NCI-H2029 (cell line): ENCODE measurements at places on chromosomes 6 and 20.

- DNase-seq = no peak
Observed at GRCh38 chr6:52580905-52581304, 4.0 kb upstream of the TRAM2 start.

DNA sequence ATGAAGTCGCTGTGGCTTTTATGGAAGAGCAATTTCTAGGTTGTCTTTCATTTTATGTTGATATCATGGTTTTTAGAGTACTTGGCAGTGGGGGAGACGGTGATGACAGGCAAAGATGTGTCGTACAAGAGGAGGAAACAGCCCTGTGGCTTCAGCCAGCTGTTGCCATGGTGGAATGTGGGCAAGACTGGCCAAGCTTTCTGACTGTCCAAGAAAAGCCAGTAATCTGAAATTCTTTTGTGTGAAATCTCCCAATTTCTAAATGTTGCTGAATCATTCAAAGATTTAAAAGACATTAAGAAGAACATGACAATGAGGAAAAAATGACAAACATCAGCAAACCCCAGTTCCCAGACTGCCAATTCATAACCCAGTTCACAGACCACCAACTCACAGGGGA lies 23.1 kb downstream of the PFDN4 start:
- DNase-seq = no peak

DNA sequence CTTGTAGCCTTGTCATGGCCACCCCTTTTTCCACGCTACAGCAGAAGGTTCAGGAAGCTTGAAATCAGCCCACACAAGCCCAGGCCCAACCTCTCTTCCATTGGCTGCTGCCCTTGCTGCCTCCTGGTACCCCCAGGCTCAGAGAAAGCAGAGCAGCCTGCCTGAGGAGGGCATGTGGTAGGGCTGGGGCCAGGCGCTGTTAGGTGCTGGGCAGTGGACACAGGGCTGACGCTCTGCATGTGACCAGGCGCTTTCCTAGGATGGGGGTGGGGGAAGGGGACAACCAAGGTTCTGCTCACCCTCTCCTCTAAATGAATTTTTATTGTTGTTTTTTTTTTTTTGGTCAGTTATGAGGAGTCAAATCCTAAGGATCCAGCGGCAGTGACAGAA lies 36.3 kb upstream of the ID1 start:
- DNase-seq = no peak

DNA sequence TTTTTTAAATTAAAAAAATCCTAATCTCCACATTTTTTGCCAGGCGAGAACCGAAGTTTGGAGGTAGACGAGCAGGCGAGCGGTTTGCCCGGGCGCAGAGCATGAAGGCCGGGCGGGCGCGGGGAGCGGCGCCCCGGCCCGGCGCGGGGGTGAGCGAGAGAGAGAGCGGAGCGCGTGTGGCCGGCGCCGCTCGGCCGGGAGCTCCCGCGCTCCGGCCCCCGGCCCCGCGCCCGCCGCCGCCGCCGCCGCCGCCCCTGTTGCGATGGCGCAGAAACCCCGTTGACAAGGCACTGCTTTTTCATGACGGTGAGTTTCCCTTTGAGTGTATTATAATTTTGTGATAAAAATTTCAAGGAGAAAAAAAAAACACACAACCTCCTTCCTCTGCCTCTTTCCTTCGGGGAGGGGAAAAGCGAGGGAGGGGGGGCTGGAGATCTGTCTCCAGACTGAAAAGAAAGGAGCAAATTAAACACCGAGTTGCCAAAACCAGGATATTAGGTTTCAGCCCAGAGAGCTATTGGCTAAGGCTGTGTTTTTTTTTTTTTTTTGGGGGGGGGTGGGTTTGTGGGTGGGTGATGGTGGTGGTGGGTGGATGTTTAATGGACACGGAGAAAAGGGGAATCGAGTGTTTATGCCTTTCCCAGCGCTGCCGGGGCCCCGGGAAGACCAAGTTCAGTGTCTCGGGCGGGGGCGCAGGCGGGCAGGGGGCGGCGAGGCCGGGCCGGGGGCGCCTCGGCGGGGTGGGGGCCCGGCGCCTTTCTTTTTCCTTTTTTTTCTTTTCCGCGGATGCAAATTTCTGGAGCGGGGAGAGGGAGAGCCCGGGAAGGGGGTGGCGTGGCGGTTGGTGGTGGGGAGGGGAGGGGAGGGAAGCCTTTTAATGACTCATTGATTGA lies at the start of gene BICRAL:
BICRAL (plus strand) TSS at position 257 of the 893 bp plus-strand sequence. CDS start 39,971 bp downstream, outside the sequence.
- peak; percentile 78 for DNase-seq

DNA sequence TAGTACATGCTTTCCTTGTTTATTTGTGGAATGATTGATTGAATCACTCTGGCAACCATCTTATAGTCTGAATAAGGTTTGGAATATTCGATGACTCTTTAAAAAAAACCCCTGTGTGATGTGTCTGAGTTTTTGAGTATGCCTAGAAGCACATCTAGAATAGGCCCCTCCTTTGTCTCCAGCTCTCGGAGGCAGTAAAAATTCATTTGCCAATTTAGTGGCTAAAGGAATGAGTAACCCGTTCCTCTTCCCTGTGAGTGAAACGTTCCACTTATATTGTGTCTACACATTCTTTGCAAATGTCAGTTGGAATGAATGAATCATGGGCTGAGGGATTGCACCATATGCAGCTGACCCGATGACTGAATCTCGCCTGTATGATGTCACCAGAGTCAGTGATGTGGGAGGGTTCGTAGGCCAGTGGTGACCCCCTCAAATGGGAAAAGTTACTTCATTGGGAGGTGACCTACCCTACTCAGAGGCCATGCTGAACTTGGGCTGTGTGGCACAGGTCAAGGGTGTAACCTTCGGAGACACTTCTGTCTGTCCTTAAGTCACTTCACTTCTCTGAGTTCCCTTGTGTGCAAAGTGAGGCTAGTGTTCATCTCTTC lies 21.6 kb downstream of the MOCS3 start:
- no peak for DNase-seq

- no peak for DNase-seq
Observed at GRCh38 chr20:4220756-4221155, 205.4 kb upstream of the RNF24 start.

DNA sequence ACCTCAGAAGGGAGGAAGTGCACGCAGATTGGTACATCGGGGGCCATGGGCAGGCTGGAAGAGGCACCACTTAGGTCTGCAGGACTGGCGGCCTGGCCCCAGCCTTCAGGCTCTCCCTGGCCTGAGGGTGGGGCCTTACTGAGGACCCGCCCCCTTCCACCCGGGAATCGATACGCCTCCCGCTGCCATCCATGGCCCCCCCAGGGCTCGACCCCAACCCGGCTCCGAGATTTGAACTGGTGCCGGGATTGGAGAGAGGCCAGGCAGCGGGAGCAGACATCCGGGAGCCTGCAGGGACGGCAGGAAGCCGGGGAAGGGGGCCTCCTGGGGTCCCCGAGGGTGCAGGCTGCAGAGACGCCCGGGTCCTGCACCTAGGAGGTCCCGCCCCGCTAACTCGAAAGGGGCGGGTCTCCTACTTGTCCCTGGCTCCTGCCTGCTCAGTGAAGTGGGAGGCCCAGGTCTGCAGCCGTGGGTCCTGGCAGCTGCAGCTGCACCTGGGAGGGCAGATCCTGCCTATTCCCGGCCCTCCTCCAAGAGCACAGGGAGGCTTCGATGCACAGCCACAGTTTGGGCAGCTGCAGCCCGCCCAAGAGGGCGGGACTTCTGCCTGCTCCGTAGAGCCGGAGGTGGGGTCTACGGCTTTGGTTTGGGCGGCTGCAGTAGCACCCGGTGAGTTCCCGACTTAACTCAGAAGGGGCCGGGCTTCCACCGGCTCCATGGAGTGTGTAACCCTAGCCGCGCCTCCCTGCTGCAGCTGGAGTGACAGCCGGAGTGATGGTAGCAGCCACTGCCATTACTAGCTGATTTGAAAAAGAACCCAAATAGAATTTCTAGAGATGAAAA lies 35.2 kb upstream of the TBC1D22B start:
- DNase-seq = peak; percentile 99

DNA sequence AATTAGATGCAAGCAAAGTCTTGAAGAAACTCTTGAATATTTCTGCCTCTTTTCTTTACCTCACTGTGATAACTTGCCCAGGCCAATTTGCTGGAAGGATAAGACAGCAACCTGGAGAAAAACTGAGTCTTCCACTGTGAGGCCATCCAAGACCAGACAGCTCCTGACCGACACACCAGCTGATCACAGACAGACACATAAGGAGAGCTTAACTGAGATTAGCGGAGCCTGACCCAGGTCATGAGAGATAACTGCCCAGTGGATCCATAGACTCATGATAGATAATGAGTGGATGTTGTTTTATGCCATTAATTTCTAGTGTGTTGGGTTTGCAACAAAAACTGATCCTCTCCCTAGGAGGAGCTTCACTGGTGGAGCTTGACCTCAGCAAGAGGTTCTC lies 64.4 kb upstream of the NOX3 start:
- DNase-seq = no peak

DNA sequence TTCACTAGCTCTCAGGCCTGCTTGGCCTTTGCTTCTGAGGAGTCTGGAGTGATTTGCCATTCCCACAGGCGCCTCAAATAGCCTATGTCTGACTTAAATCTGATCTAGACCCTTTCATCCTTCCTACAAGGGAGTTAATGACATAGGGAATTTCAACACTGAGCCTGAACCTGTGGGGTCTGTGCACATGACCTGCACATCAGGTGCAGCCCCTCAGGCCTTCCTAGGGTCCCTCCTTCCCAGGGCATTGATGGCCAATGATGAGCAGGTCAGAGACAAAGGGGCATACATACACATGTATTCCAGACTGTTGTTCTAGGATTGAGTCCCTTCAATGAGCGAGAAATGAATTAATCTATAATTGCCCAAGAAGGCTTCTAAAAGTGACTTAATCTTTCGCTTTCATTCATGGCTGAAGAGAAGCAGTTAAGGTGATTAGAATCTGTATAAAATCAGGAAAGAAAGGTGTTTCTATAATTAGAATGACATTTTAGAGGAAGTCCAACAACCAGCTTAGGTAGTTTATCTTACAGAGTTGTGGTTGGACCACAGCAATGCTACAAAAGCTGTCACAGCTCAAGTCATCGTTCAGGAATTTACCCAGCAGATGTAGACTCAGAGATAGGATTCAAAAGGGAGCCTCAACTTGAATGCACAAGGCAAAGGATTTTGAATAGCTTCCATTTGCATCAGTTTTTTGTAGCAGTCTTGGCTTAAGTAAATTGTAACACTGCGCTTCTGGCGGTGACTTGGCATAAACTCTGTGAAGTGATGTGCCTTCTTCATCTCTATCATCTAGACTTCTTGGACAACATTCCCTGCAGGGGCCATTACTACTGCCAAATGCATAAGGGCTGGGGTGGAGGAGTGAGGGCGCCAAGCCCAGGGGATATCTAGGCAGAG lies 27.0 kb upstream of the TBC1D7 start:
- DNase-seq = no peak

DNA sequence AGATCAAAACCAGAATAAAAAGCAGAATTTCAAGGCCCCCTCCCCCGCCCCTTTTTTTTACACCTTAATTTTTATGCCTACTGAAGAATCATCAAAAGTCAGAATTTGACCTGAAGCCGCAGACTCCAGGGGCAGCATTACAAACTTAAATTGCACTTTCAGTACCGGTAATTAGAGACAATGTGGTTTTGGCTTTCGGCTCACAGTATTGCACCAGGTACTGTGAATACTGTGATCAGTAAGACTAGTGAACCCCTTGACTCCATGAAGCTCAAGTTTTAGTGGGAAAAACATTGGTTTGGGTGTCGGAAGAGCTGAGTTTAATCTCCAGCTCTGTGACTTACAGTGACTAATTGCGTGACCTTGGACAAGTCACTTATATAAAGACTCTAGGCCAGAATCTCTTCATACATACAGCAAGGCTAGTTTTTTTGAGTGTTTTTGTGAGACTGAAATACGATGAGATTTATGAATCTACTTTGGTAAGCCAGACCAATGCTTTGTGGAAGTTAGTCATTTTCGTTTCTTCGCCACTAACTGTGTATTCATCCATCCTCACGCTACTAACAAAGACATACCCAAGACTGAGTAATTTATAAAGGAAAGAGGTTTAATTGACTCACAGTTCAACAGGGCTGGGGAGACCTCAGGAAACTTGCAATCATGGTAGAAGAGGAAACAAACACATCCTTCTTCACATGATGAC lies 114.7 kb downstream of the SASH1 start:
- no peak for DNase-seq
